ENCODE measurements at places on chromosomes 6 and 20.

GRCh38 chr20:22717466-22717865, 133.1 kb upstream of the FOXA2 start:
- no peak for DNase-seq

GRCh38 chr6:27940766-27941165, 16.3 kb upstream of the OR2B6 start:
- no peak for DNase-seq

DNA sequence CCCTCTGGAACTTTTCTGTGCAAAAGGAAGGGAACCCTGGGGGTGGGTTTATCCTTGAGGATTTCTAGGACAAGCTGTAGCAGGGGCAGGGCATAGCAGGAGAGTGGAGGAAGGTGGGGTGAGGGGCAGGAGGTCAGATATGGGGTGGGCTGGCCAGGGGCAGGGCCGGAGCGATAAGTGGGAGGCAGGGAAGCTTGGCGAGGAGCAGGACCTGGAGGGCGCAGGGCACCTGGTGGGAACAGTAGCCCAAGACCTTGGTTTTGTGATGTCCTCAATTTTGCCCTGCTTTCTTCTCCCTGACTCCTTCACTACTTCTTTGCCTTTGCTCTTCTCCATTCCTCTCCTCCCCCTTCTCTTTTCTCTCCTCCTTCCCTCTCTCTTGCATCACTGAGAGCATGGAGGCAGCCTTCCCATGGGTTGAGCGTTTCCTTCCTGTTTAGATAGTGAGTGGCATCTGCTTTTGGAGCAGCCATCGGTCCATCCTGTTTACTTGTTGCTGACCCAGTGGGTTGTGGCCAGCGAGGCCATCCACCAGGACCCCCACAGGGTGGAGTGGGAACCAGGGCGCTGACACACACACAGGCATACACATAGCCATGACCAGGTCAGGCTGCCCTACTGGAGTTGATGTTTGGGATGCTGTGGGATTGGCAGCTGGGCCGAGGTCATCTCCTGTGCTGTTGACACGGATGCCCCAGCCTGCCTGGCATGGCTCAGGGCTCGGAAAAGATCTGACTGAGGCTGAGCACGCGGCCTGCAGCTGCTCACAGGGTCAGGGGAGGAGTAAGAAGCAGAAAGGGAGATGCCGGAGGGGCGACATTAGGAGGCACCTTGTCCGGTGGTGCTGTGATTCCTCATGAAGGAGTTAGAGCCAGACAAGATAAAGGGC, 121.0 kb upstream of the RNF24 start:
- no peak for DNase-seq

GRCh38 chr6:109925075-109925474, 53.0 kb upstream of the GPR6 start:
- DNase-seq, result no peak

- DNase-seq, result no peak
These were observed 52.5 kb downstream of the ARHGAP18 start for GRCh38 chr6:129657483-129657882.

- no peak for DNase-seq
These were observed 454.6 kb upstream of the MARCKS start for GRCh38 chr6:113402544-113402943.

- no peak for DNase-seq
These were observed 108.5 kb upstream of the FLRT3 start for GRCh38 chr20:14445902-14446301.

DNA sequence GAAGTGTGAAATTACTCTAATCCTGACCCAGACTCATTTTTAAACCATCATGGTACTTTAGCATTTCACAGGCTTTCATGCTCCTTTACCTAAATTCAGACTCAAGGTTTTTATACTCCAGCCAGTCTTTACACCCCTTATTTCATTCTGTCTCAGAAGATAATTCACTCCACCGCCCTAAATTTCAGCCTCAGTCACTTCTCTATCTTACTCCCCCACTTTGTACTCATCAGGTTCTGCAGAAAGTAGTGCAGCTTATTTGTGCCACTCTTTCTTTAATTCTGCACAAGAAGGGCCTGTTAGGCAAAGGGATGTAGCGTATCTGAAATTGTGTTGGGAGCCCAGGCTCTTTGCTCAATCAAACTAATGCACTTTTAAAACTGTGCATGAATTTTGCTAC, 205.5 kb downstream of the ARHGAP18 start:
- no peak for DNase-seq

DNA sequence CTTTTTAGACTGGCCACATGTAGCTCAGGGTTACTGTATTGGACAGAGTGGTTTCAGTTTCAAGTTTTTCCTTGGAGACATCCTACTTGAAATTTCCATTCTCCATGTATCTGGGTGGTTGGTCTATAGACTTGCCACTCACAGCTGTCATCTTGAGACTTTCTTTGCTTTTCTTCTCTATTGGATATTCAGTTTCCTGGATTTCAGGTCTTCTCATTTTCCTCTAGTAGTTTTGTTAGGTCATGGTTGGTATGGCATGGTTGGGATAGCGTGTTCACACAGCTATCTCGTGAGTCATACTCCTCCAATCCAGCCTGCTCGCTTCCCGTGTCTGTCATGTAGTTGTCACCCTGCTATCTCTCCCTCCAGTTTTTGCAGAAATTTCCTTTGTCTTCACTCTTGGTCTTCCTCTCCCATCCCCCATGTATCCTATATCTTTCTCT, 48.3 kb downstream of the PTPN1 start:
- DNase-seq, result no peak

- no peak for DNase-seq
These were observed 64.8 kb upstream of the NRSN1 start for GRCh38 chr6:24060982-24061754.

DNA sequence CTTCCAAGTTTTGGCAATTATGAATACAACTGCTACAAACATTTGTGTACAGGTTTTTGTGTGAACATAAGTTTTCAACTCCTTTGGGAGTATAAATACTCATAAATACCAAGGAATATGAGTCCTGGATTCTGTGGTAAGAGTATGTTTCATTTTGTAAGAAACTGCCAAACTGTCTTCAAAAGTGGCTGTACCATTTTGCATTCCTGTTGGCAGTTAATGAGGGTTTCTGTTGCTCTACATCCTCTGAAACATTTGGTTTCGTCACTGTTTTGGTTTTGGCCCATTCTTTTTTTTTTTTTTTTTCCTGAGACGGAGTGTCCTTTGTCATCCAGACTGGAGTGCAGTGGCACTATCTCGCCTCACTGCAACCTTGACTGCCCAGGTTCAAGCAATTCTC, 8.5 kb downstream of the AP5S1 start:
- no peak for DNase-seq

DNA sequence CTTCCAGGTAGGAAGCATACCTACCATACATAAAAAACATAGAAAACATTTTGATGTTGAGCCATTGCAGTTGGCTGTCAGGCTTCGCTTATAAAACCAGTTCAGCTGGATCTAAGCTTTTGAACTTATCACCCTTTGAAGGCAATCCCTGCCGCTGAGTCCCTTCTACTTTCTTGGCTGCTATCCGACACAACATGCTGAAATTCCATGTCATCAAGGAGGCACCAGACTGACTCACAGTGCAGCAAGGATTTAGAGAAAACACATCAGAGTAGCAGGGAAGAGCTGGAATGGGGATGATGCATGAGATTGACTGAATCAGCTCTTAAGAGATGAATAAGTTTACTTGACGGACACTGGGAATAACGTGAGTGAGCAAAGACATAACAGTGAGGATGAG, 135.0 kb upstream of the MAN1A1 start:
- no peak for DNase-seq
